ENCODE measurements at places on chromosomes 6 and 20.

DNA sequence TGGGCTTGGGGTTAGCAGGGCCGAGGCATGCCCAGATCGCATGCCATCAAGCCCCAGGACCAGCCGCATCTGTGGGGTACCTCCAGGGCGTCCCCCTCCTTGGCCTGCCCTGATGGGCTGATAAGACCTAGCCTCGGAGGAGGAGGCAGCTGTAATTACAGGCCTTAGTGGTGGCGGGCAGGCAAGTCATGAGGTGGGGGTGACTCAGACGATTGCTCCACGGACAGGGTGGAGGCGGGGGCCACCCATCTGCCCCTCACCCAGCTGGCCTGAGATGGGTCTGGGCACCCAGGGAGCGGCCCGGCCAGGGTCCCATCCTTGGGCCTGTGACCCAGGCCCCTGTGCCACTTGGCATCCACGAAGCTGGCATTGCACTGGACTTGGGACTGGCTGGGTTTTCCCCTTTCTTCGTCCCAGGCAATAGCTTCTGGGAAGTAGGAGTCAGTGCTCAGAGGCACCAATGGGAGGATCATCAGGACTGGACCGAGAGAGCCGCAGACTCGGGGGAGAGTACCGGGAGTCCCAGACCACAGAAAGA lies 57.5 kb downstream of the CEBPB start:
- DNase-seq = no peak

DNA sequence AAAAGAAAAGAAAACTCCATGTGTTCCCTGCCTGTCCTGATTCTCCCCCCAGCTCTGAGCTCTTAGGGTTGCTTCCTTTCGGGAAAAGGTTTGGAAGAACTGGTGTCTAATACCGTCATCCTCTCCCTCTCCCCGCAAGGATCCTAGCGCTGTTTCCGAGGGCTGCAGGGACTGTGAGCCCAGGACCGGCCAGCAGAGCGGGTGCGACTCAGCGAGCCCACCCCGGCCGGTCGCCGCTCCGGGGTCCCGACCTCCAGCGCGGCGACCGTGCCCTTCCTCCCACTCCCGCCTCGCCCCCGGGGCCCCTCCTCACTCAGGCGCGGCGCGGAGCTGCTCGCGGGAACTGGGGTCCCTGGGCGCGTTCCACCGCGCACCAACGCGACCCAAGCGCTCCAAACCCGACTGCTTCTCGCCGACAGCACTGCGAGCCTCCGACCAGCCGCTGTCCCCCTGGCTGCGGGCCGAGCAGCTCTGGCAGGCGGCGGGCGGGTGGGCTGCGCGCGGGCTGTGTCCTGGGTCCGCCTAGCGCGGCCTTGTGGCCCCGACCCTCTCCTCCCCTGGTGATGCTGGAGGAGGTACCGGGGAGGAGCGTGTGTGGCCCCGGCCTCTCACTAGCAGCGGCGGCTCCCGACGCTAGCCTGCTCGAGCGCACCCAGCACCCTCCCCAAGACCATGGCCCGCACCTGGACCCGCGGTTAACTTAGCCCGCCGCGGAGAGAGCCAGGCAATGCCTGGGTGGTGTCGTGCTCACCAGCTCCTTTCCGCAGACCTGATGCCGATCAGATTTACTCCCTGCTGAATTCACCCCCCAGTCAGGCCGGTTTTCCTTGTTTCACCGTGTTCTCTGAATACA lies at the start of gene PLA2G7:
PLA2G7 (minus strand) TSS at position 509 of the 853 bp plus-strand sequence. CDS start 12,484 bp downstream, outside the sequence.
- no peak for DNase-seq

DNA sequence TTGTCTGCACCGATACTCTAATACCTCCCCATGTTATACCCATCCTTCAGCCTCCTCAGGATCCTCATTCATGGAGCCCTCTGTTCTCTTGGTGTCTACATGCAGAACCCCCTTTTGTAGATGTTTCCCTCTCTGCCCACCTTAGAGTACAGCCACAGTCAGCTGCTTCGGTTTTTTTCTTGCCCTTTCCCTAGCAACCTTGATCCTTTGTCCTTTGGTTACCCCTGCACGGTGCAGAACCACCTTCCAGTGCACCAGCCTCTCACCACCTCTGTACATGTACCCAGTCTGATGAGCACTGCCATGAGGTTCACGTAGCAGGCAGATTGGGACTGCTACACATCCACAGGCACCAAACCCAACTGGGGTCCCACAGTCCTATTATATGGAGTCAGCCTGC lies 7.3 kb downstream of the VPS16 start:
- DNase-seq = no peak

- no peak for DNase-seq
Measured at GRCh38 chr6:45420909-45421708, 43.4 kb upstream of the SUPT3H start.

DNA sequence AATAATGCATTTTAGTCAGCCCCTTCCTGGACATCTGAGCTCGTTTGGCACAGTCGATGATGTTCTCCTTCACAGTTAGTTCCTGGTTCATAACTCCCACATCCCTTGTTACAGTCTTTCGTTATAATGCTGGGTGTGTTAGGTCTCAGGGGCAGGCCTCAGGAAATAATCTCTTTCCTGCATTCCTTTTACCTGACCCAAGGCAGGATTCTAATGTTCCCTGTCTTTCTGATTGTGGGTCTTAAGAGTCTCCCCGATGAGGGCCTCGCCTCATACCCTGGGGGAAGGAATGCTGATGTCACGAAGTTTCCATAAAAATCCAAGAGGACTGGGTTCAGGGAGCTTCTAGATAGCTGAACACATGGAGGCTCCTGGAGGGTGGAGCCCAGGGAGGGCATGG lies 104.0 kb upstream of the CARMIL1 start:
- no peak for DNase-seq

GRCh38 chr6:43101497-43101896 lies 25.4 kb downstream of the PTK7 start:
- DNase-seq = no peak

- no peak for DNase-seq
Measured at GRCh38 chr20:33790566-33790965, 20.6 kb upstream of the CHMP4B start.

- DNase-seq = peak; percentile 34
Measured at GRCh38 chr6:148146717-148147462, 195.7 kb upstream of the SASH1 start.

DNA sequence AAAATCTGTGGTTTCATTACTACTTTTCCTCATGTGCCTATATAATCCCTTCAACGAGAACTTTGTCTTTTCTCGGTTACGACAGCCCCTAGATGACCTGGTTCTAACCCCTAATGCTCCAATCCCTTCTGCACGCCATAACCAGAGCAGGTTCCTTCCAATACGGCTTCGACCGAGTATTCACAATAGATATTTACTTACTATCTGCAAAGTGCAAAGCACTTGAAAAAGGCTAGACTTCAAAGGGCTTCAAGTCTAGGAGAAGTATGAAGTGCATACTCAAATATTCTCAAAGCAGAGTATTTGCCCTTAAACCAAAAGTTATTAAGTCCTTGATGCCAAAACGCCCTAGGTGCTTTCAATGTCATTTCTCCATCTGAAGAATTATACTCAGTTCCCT lies 63.4 kb upstream of the NHSL1 start:
- no peak for DNase-seq

GRCh38 chr6:158168040-158168289 lies at the start of gene SERAC1:
Gene SERAC1 (minus strand): TSS chr6:158168262. CDS start chr6:158158363, 9,899 bp downstream.
- no peak for DNase-seq

- DNase-seq = no peak
Measured at GRCh38 chr6:63097222-63097621, 114.0 kb upstream of the FKBP1C start.

DNA sequence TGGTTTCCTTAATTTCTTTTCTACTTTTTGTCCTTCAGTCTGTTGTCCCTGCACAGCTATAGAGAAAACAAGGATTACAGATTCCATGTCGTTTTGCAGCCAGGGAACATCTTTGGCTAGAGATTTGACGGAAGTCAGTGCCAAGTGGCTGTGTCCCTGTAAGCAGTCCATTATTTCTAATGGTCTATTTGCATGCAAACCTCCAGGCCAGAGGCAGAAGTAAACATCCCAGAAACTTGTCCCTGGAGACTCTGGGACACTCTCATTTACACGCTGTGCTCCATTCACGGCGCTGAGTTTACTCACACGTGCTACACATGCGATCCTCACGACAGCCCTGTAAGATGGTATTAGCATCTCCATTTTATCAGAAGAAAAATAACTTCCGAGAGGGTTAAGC lies 355.5 kb downstream of the PRKN start:
- no peak for DNase-seq

DNA sequence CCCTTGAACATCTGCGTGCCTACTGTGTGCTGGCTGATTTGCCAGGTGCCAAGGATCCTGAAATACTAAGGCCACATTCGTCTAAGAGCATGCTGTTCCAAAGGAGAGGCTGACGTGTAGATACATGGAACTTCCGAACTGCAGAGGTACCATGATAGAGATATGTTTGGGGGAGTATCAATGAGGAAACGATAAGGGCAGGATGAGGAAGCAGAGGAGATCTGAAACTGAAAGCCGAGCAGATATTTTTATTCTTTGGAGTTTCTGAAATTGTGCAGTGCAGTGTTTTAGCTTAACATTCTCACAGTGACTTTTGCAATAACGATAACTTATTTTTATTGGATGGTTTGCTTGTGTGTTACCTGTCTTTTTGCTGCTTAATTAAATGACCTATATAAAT lies 24.3 kb downstream of the BMP6 start:
- DNase-seq = no peak

GRCh38 chr6:170505306-170505705 lies 47.8 kb downstream of the PSMB1 start:
- DNase-seq = no peak

GRCh38 chr20:34062570-34063482 lies 49.2 kb downstream of the EIF2S2 start:
- DNase-seq = no peak

Data from T-helper 9 cell (primary cell).